ENCODE measurements at places on chromosomes 12 and 14.

DNA sequence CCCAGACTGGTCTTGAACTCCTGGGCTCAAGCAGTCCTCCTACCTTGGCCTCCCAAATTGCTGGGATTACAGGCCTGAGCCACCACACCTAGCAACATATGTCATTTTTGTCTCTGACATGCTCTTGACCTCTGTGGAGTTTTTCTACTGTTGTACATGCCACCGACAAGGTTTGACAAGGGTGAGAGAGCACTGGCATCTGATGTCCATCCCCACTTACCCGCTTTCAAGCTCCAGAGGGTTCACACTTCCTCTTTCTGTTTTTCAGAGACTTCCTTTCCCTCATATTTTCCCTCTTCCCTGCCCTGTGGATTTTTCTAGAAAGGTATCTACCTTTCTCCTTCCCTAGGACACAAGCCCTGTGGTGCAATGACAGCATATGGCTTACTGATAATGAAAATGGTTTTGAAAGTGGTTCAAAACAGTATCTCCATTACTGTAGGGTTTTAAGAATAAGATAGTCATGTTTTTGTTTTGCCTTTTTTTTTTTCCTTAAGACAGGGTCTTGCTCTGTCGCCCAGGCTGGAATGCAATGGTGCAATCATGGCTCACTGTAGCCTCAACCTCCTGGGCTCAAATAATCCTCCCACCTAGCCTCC lies 27.7 kb upstream of the PLEKHG3 start:
- no peak for DNase-seq

DNA sequence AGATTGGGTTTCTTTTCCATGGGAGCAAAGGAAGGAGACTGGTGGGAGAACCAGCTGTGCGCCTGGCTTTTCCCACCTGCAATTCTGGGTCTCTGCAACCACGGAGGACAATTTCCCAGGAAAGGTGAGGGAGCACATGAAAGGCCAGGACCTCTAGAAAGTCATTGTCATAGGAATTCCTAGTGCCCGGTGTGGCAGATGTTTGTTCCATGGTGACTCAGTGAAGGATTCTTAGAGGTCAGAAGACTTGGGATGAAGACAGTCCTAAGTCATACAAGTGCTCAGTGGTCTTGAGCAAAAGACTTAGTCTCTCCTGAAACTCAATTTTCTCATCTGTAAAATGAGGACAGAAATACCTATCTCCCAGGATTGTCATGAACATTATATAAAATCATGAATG lies 51.3 kb downstream of the KCNA5 start:
- DNase-seq: no peak

GRCh38 chr12:100279607-100280244 lies 12.7 kb downstream of the SCYL2 start:
- DNase-seq: no peak

DNA sequence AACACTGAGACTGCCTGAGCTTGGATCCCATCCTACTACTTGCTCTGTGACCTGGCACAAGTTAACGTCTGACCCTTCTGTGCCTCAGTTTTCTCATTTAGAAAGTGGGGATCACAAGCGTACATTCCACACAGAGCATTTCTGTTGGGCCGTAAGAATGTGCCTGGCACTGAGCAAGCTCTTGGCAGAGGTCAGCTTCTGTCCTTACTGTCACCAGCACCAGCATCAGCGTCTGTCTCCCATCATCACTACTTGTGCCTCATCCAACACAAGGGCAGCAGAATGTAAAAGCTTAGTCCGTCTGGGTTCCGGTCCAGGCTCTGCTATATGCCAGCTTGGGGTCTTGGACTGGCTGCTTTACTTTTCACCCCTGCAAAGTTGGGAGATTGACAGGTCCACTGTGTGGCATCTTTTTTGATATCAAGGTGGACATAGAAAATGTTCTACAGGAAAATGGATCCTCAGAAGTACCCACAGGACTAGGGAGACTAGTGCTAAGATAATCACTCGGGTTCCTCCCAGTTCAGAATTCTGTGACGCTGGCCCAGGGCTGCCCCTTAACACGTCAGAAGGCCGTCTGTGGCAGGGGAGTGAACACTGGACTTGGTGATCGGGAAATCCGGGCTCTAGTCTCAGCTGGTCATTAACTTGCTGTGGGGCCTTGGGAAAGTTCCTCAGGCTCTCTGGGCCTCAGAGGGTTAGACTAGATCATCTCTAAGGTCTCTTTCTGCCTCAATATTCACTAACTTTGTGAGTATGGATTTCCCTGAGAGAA lies 65.9 kb downstream of the CACNA1C start:
- DNase-seq: no peak

- no peak for DNase-seq
These were observed 21.1 kb upstream of the AKAP6 start for GRCh38 chr14:32307881-32308582.

DNA sequence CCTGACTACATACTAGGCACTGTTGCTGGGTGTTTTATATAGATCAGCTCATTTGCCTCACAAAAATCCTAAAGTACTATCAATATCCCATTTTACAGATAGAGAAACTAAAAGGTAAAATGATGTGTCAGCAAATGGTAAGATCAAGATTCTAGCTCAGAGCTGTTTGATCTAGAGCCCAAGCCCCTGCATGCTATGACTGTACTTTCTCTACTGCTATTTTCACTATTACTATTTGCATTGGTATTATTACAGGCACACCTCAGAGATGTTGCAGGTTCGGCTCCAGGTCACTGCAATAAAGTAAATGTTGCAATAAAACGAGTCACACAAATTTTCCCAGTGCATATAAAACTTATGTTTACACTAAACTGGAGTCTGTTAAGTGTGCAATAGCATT lies 10.9 kb downstream of the ISCU start:
- no peak for DNase-seq

GRCh38 chr12:131862084-131862441 lies 32.4 kb upstream of the ULK1 start:
- no peak for DNase-seq

- no peak for DNase-seq
These were observed 64.6 kb downstream of the BEGAIN start for GRCh38 chr14:100522616-100523099.

DNA sequence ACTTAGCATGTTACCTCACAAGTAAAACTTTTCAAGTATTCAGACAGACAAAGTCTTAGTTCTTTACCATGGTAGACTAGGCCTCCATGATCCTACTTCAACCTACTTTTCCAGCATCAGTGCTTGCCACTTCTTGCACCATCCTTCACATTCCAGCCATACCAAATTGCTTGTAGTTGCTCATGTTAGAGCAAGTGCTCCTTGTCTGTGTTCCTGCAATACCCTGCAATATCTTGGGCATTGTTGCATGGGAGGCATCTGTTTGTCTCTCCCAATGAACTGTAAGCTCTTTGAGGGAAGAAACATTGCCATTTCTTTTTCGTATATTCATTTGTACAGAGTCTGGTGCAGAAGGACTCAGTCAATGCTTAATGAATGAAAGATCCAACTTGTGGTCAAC lies 78.0 kb downstream of the SRGAP1 start:
- no peak for DNase-seq

DNA sequence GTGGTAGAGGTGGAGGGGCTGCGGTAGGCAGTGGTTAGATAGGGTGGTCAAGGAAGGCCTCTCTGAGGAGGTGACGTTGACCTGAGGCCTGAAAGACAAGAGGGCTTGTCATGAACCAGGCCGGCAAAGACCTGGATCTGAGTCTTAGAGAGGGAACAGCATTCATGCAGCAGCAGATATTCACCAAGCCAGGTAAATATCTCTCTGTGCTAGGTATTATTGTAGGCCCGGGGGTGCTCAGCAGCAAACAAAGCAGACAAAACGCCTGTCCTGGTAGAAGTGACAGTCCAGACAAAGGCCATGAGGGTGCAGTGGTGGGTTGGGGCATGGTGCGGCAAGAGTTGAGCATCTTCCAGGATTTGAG lies 117.6 kb downstream of the PTPN11 start:
- no peak for DNase-seq

- no peak for DNase-seq
These were observed 8.8 kb upstream of the CLECL1 start for GRCh38 chr12:9741726-9742125.

GRCh38 chr12:6044082-6044481 lies 80.4 kb downstream of the VWF start:
- DNase-seq: no peak

DNA sequence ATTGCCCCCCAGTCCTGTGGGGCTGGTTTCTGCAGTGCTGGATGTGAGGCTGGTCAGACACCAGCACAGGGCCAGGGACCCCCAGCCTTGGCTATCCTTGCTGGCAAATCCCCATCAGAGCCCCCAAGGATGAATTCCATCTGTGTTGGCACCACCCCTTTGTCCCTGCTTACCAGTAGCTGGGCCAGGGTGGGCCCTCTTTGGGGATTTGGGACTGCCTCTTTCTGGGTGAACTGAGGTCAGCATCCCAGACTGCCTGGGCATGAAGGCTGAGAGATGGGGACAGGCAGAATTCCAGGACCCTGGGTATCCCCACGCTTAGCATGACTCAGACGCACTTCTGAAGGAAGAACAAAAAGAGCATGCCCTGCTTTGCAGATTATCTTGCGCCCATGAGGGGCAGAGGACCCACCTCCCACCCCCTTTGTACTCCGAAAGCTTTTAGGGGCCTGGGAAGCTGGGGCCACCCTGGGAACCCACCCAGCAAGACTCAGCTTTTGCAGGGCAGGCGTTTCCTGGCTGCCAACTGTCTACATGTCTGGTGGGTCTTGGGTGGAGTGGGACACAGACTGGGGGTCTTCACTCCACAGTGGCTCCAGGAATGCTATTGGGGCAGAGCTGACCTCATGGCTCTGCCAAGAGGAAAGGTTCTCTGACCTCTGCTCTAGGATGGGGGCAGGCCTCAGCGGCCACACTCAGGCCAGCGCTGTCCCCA lies 26.8 kb downstream of the RFLNA start:
- no peak for DNase-seq

GRCh38 chr14:77574446-77575115 lies 41.9 kb downstream of the SPTLC2 start:
- no peak for DNase-seq

- no peak for DNase-seq
These were observed 12.2 kb upstream of the CATSPERB start for GRCh38 chr14:91744068-91744480.

DNA sequence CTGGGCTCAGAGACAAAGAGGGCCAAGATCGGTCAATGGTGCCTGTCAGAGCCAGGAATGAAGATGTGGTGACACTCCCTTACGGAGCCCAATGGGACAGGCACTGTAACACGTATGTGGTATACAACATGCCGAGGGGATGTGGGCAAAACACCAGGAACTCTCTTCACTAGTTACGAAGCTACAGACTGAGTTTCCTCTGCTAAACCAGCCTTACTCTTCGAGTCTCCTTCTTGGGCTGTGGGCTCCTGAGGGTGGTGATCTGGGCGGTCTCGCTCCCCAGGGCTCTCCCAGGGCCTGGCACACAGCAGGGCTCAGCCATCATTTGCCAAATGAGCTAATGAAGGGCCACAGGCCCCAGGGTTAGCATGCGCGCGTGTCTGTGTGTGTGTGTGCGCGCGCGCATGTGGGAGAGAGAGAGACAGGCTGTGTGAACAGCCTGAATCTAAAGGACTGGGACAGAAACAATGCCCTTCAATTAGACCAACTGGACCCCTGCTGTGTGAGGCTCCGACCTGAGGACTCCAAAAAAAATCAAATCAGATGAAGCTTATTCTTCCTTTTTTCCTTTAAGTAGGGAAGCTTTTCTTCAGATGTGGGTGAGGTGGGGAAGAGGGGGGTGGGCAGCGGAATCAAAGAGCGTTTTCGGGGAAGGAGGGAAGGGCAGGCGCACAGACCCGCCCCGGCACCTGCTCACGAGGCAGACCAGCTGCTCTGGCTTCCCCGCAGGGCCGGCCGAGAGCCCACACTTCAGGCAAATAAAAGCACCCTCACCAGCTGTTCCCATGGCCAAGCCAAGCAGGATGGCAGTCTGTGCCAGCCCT lies 42.5 kb downstream of the CCDC88C start:
- no peak for DNase-seq

DNA sequence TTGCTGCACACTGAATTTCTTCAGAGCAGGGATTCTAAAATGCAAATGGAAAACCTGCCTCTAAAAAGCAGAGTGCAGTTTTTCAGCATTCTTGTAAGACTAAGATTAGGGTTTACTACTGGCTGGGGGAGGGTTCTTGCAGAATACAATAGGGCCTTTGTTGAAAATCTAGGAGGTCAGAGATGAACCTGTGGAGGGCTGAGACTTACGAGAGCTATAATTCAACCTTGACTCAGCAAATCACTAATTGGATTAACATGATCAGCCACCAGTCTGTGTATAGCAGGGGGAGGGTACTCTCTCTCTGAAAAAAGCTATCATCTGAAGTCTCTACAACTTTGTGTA lies 92.6 kb upstream of the HIF1A start:
- no peak for DNase-seq

DNA sequence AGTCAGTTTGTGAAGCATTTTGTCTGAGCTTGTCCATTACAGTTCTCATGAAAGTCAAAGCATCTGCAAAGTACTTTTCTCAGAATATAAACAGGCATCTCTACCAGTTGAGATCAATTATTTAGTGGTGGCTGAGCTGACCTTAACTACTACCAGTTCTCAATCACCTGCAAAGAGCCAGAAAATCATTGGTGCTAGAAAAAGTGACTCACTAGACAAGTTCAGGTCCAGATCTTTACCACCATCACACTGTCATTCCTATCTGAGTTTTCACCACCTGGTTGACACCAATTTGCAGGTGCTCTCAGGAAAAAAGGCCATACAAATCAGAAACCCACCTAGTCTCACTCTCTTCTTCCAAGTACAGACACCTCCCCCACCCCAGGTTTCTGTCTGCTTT lies 33.3 kb downstream of the ITPR2 start:
- DNase-seq: no peak

DNA sequence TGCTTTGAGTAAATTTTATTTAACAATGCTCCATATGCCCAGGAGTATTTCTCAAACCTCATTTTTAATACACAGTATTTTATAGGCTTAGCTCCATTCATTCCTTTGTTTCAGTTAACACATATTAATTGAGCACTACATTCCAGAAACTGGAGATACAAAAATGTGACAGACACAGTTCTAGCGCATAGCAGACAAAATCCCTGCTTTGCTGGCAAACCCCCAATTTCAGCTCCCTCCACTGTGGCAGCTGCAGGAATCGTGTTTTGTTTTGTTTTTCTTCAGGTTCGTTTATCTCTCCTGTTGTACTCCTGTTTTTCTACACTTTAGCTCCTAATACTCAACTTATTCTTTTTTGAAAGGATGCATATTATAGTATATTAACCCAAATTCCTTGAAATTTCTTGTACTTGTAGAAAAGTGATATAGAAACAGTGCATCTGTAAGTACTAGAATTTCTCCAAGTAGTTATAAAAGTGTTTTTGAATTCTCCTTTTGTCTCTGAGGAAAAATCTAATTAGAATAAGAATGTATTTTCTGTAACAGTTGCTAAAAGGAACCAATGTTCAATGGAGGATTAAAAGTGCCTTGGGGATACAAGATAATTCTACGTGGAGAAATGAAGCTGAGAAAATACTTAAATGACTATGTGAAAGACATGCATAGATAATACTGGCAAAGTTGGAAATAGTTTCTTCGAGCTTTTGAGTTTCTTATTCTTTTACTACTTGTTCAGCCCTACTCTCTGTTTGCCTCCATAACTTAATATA lies 6.4 kb upstream of the RAB21 start:
- no peak for DNase-seq

DNA sequence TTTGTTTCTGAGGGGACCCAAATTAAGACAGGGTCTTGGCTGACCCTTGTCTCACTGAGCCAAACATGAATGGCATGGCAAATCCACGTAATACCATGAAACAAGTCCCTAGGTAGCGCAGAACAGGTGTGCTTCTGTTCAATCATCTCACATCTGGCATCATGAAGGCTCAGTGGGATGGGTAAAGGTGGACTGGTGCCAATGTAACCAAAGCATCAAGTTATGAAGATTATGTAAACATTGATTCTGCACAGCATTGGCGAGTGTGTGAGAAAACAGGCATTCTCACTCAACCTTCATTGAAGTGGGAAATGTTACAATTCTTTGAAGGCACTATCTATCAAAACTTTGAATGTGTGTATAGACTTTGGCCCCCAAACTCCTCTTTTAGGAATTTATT lies 41.9 kb downstream of the PTGER2 start:
- DNase-seq: no peak

All from type B pancreatic cell (in vitro differentiated cells).